ENCODE measurements at places on chromosomes 11 and 22.

- DNase-seq: no peak
- no peak overlapping the region for H3K27ac ChIP-seq
- no peak overlapping the region for H3K4me3 ChIP-seq
- H3K36me3 ChIP-seq: no peaks in the 10 kb centered on the region
Observed at GRCh38 chr11:11157185-11157584, 195.9 kb downstream of the CSNK2A3 start.

DNA sequence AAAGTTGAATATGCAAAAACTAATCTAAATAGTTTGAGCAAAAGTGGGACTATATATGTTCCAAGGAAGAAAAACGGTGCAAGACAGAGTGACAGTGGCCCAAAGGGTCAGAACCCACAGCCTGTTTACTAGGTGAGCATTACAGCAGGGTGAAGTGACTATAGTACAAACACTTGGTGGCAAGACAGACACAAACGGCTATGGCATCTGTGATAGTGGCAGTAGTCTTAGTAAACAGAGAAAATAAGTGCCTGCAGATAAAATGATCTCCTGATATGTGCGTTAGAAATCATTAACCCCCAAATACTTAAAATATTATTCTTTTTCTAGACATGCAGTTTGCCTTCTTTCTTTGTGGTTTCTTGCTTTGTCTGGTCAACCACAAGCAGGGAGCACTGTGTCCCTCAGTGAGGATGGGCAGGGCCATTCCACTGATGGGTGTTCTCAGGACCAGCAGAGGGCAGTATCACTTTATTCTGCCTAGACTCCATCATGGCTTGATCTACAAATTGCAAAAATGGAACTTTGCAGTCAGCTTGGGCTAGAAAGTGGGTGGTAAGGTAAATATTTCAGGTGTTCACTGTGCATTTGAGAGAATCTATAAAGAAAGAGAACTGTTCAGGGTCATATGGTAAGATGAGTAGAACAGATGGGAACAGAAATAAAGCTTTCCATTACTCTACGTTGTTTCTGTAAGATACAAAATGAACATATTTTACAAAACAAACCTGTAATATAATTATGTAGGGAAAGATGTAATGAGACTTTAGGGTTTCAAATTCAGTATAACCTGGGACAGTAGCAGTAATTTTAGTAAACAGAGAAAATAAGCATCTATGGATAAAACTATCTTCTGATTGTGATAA, 198.2 kb downstream of the SWAP70 start:
- DNase-seq: no peak
- no peak overlapping the region for H3K27ac ChIP-seq
- no peaks in the 10 kb centered on the region for H3K27me3 ChIP-seq
- no peak overlapping the region for H3K4me3 ChIP-seq
- no peaks in the 10 kb centered on the region for H3K36me3 ChIP-seq

GRCh38 chr22:44918166-44918924, 91.5 kb downstream of the PHF21B start:
- no peaks in the 10 kb centered on the region for H3K36me3 ChIP-seq
- no peaks in the 10 kb centered on the region for H3K27me3 ChIP-seq

DNA sequence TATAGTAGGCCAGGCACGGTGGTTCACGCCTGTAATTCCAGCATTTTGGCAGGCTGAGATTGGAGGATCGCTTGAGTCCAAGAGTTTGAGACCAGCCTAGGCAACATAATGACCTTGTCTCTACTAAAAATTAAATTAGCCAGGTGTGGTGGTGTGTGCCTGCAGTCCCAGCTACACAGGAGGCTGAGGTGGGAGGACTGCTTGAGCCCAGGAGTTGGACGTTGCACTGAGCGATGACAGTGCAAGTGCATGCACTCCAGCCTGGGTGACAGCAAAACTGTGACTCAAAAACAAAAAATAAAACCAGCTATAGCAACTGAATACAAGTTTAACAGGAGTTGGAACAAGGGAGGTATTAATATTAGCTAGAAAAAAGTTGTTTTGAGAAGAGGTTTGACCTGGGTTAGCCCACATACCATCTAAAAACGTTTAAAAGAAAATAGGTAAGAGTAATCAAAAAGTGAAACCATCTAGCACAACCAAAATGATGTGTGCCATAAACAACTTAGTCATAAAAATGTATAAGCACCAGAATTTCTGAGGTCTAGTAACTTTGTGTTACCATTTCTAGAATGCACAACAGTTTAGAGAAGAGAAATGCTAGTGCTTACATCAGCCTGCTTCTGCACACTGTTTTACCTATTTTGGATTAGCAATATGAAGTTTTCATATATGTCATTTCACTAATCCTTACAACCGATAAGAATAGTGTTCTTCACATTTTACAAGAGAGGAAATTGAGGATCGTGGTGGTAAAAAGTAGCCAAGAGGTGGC, 26.5 kb downstream of the NARS2 start:
- H3K27me3 ChIP-seq: no peaks in the 10 kb centered on the region
- H3K36me3 ChIP-seq: peaks cover 6% of the 10 kb centered on the region
- no peak overlapping the region for H3K4me3 ChIP-seq
- H3K27ac ChIP-seq: no peak overlapping the region
- H3K4me1 ChIP-seq: peaks cover 6% of the 10 kb centered on the region
- no peak for DNase-seq

DNA sequence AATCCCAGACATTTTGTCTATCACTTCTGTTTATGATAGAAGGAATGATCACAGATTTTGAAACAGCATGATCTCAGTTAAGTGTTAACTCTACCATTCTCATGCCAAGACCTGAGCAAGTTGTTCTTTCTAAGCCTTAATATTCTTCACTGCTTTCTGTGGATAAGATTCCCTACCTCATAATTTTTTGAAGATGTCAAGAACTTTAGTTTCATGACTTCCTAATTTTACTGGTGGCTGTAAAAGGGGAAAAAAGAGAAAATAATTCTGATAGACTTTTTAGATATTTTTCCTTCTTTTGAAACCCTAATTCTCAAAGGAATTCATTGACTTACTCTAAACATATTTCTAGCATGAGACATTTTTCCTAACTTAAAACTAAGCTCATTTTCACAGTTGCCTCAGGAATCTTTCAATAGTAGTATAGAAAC, 520.0 kb upstream of the LUZP2 start:
- DNase-seq: no peak
- H3K27me3 ChIP-seq: no peaks in the 10 kb centered on the region
- no peak overlapping the region for H3K4me3 ChIP-seq
- no peaks in the 10 kb centered on the region for H3K36me3 ChIP-seq
- H3K4me1 ChIP-seq: no peaks in the 10 kb centered on the region

GRCh38 chr22:29154364-29155048, 51.2 kb upstream of the EMID1 start:
- H3K4me1 ChIP-seq: peaks cover 13% of the 10 kb centered on the region
- H3K27ac ChIP-seq: no peak overlapping the region
- H3K27me3 ChIP-seq: no peaks in the 10 kb centered on the region
- H3K4me3 ChIP-seq: no peak overlapping the region
- DNase-seq: no peak

- H3K27ac ChIP-seq: no peak overlapping the region
- DNase-seq: no peak
- H3K4me1 ChIP-seq: peaks cover 31% of the 10 kb centered on the region
Observed at GRCh38 chr11:70080763-70081162, 2.6 kb downstream of the ANO1 start.

- DNase-seq: no peak
- H3K4me3 ChIP-seq: no peak overlapping the region
- H3K27me3 ChIP-seq: no peaks in the 10 kb centered on the region
- H3K4me1 ChIP-seq: no peaks in the 10 kb centered on the region
- H3K36me3 ChIP-seq: no peaks in the 10 kb centered on the region
- H3K27ac ChIP-seq: no peak overlapping the region
Observed at GRCh38 chr11:30113326-30113898, 96.6 kb upstream of the KCNA4 start.

DNA sequence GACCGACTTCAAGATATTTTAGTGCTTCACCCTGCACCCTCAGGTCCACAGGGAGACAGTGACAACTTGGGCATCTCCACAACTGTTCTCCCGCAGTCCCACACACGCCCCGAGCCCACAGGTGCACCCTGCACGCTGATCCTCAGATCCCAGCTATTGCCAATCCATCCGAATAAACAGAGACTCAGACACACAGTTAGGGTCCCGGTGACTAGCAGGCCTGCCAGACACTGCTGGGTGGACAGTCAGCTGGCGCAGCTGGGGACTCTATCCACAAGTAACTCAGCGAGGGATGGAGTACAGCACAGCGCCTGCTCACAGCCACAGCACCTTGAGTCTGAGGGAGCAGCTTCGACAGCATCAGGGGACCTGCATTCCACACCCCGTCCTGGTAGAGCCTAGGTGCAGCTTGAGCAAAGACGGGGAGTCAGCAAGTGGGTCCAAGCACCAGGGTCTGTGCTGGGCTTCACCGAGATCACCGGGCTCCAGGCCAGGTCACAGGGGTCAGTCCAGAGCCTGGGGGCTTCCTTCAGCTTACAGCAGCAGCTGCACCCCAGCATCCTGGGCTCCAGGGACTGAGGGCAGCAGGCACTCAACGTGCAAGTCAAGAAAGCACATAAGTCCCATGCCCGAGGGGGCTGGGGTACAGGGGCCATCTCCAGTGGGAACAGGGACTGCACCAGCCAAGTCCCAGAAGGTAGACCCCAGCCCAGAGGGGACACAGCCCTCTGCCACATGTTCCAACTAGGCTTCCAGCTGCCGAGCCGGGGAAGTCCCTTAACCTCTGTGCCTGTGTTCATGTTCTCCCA, 7.6 kb downstream of the RPL3 start:
- H3K27ac ChIP-seq: no peak overlapping the region
- peaks cover 91% of the 10 kb centered on the region for H3K4me1 ChIP-seq
- no peak for DNase-seq
- no peaks in the 10 kb centered on the region for H3K27me3 ChIP-seq

DNA sequence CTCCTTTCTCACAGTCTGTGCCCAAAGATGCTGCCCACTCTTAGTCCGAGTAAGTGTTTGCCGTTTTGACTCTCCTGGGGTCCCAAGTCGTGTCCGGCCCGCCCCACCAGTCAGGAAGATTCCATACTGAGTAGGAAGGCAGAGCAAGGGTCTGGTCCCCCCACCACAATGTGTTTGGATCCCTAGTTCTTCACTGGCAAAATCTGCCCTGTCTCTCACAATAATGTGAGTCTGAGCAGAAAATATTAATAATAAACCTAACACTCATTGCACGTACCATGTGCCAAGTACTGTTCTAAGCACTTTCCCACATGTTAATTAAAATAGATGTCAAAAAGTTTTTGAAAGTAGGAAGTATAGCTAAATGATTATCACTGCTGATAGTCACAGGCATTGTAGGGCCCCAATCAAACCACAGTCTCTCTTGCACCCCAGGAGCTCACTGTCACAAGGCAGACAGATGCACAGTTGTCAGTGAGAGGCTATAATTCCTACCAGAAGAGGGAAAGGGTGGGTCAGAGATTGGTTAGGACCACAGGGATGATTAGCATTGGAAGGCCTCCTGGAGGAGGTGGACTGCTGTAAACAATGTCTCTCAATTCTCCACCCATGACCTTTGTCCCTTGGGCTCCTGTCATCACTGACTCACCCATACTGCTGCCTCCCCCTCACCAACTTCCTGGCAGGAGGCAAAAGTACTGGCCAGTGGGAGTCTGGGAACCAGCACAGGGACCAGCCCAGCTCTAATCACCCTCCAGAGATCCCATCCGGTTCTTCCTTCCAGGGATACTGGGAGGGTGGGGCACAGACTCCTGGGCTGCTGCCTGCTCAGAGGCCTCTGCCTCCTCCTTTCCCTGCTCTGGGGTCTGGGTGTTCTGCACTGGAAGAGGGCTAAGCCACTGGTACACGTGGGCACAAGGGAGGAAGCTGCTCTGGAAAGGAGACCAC, 1.0 kb upstream of the POLD4 start:
- H3K27me3 ChIP-seq: no peaks in the 10 kb centered on the region
- no peak for DNase-seq
- no peaks in the 10 kb centered on the region for H3K36me3 ChIP-seq
- peak overlapping the region; percentile 75 for H3K4me3 ChIP-seq
- peak overlapping the region; percentile 99 for H3K27ac ChIP-seq

DNA sequence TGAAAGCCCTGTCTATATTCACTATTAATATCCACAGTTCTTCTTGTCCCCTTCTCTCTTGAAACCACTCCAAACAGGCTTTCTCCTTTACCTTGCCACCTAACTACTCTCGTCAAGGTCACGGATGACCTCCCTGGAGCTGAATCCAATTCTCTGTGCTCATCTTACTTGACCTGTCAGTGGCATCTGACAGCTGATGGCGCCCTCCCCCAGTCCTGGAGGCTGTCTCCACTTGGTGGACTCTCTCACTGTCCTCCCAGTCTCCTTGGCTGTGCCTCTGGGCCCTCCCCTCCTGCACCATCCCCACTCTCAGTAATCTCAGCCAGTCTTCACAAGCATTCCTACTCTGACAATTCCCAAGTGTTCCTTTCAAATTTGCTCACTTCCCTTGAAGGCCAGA, 8.7 kb downstream of the TNKS1BP1 start:
- peaks cover 78% of the 10 kb centered on the region for H3K4me1 ChIP-seq
- no peak overlapping the region for H3K27ac ChIP-seq
- peaks cover 50% of the 10 kb centered on the region for H3K36me3 ChIP-seq
- no peaks in the 10 kb centered on the region for H3K27me3 ChIP-seq
- no peak for DNase-seq
- no peak overlapping the region for H3K4me3 ChIP-seq

- H3K4me3 ChIP-seq: peak within 1 kb of the TSS; percentile 20
- no peaks in the 10 kb centered on the region for H3K36me3 ChIP-seq
- no peak within 1 kb of the TSS for H3K27ac ChIP-seq
- H3K27me3 ChIP-seq: no peaks in the 10 kb centered on the region
Observed at GRCh38 chr22:25741692-25742626, at the start of gene MYO18B. Gene MYO18B, plus strand, starts transcription at chr22:25742188. Its CDS starts 18,905 bp downstream, at chr22:25761093.

- peaks cover 23% of the 10 kb centered on the region for H3K4me1 ChIP-seq
- no peak overlapping the region for H3K27ac ChIP-seq
- DNase-seq: no peak
- H3K36me3 ChIP-seq: peaks cover 18% of the 10 kb centered on the region
Observed at GRCh38 chr11:62732830-62733229, 4.5 kb downstream of the TTC9C start.

DNA sequence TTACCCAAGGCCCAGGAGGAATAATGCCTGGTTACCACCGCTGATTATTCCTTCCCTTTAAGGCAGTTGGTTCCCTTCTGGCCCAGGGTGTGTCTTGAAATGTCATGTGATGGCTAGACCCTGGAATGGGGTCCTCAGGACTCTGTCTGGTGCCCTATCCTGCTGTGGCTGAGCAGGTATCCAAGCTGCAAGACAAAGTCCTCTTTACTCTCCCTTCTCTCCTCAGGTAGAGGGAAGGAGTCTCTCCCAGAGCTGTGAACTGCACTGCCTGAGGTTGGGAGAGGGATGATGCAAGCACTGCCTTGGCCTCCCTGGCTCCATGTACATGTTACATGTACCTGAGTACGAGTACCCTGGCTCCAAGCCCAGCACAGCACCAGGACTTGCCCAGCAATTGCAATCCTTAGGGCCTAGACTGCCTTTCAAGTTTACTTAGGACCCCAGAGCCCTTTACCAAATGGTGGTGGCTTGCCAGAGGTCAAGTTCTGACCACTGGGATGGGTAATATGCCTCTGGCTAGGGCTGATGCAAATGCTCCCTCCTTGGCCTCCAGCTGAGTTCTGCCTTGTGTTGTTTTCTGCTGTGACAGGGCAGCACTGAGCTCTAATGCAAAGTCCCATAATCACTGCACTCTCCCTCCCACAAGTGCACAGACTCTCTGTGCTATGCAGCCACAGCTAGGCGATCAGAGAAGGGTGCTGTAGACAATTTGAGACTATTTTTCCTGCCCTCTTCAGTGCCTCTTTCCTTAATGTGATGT, 20.7 kb upstream of the AQP11 start:
- H3K4me3 ChIP-seq: no peak overlapping the region
- DNase-seq: no peak
- no peaks in the 10 kb centered on the region for H3K27me3 ChIP-seq
- H3K27ac ChIP-seq: no peak overlapping the region
- no peaks in the 10 kb centered on the region for H3K4me1 ChIP-seq
